Hindlimb muscle (tissue), 1 donor: ENCODE measurements at places on chromosomes 12 and 14. TPM values are rescaled to one million over a fixed set of nuclear protein-coding genes. Genes with fewer than 3 reads are reported as not detected.

The NPAS3 gene
- 3.8 TPM for polyA plus RNA-seq

The CABP1 gene
- 2.5 TPM for polyA plus RNA-seq

The CEBPE gene
- not detected for polyA plus RNA-seq

The SIX1 gene
- polyA plus RNA-seq = 85.1 TPM

The GZMB gene
- not detected for polyA plus RNA-seq

The APOF gene
- not detected for polyA plus RNA-seq

The HSPB8 gene
- polyA plus RNA-seq = 259 TPM

The PWP1 gene
- 34.6 TPM for polyA plus RNA-seq

The SYNE3 gene
- polyA plus RNA-seq = 16.3 TPM

The CLEC4E gene
- polyA plus RNA-seq = not detected

The LRP6 gene
- 34.3 TPM for polyA plus RNA-seq

The TAS2R43 gene
- 0.27 TPM for polyA plus RNA-seq

The AQP6 gene
- polyA plus RNA-seq = 0.09 TPM
